ENCODE measurements at places on chromosomes 6 and 20.

GRCh38 chr6:35016502-35017321, 124.4 kb downstream of the TCP11 start:
- no peak for DNase-seq

DNA sequence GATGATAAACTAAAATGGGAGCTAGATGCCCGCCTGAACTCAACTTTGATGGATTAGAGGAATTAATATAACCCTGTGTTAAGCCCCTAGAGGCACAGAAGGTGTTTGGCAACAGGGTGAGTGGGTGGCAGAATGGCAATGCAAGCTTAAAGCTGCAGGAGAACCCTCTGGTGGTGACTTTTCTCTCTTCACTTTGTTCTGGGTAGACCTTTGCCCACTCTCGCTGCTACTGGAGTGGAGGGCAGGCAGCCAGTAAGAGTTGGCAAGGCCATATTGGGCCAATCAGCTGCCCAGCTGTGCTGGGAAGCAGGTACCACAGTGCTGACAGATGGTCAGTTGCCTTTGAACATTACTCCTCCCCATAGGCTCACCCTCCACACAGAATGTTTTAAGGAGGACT, 468.2 kb downstream of the MMUT start:
- no peak for DNase-seq

DNA sequence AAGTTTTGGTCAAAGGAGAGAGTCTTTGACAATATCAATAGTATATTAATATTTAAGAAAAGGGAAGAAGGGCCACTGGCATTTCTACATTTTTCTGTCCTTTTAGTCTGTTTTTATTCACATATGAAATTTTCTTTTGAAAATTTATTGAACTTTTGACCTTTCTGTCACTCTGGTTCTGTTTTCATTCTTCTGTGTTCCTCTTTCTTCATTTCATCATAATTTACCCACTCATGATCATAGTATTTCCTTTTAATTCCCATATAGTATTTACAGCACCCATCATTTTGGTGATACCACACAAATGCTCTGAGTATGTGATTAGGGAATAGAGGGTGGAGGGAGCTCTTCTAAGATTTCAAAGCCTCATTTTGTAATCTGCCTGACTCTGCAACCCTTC, 142.8 kb downstream of the GJA1 start:
- DNase-seq = no peak

- DNase-seq = peak; percentile 29
Measured at GRCh38 chr20:51800060-51800871, 2.1 kb downstream of the SALL4 start.

DNA sequence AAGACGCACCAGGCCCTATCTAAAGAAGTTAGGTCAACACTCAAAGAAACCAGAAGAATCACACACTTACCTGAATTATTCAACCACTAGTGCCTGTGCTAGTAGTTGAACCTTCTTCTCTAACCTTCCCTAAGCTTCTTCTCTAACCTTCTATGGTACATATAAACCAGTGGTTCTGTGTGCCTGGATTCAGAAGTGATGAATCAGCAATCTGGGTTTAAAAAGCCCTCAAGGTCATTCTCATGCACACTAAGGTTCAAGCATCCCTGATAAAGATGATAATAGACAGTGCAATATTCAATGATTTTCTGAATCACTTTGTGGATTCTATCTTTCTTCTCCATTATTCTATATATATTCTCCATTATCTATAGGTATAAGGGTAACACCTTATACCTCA, 271.4 kb upstream of the TBX18 start:
- DNase-seq = no peak

GRCh38 chr6:163151212-163151611, 263.3 kb upstream of the QKI start:
- DNase-seq = no peak

DNA sequence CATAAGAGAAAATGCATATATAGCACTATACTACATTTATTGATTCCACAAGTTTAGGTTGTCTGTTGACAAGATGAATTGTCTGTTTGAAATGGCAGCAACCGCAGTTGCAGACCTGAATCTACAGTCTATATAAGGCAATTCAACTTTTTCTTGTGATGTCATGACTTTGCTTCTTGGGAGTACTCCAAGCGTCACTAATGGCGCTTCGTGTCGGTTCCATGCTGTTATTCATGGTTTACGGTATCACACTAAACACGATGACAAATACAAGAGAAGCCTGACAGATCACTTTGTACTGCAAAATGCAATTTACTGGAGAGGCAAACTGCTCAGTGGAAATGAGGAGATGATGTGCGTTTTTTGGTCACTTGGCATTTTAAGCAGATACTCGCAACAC, 280.3 kb upstream of the TCF21 start:
- DNase-seq = no peak

- no peak for DNase-seq
Measured at GRCh38 chr6:84016029-84016428, 17.5 kb upstream of the MRAP2 start.

GRCh38 chr20:20729563-20729962, 17.1 kb upstream of the RALGAPA2 start:
- no peak for DNase-seq

DNA sequence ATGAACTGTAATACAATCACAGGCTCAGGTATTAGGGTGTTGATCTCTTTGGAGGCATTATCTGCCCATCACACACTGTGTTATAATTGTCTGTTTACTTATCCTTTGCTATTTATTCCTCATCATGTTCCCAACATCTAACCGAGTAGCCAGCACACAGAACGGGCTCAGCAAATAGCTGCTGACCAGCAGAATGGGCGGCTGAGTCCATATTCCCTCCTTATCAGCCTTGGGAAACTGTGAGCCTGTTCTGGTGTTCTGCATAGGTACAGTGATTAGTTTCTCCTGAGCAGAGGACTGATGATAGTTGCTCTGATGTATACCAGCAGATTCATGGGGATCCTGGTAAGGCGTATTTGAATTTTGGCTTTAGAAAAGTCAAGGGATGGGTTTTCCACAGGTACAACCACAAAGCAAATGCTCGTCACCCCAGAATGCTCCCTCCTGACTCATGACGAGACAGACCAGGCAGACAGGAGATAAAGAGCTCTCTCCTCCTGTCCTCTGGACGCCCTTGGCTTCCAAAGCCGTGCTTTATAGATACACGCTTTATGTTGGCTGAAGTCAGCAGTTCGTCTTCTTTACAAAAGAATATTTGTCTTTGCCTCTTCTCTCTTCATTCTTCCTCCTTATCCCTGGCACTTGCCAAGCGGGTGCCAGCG, 166.7 kb downstream of the TTLL2 start:
- DNase-seq = no peak

GRCh38 chr6:26022737-26023136, 60.1 kb downstream of the TRIM38 start:
- DNase-seq = no peak

- DNase-seq = no peak
Measured at GRCh38 chr6:68046756-68047155, 588.3 kb upstream of the ADGRB3 start.

DNA sequence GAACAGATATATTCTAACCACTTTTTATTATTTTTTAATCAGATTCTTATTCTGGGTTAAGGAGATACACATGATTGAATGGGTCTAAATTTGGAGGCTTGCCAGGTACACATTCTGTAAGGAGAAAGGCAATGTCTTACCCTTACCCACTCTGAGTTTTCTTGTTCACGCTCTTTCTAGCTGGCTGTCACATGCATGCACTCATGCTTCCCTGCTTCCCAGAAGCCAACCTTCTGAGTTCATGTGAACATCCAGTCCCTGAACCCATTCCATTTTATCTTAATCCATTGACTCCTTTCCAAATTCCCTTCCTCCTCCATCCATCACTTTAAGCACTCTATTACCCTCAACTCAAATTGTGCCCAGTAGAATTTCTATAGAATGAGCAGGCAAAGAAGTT, 17.5 kb upstream of the MOCS1 start:
- no peak for DNase-seq

DNA sequence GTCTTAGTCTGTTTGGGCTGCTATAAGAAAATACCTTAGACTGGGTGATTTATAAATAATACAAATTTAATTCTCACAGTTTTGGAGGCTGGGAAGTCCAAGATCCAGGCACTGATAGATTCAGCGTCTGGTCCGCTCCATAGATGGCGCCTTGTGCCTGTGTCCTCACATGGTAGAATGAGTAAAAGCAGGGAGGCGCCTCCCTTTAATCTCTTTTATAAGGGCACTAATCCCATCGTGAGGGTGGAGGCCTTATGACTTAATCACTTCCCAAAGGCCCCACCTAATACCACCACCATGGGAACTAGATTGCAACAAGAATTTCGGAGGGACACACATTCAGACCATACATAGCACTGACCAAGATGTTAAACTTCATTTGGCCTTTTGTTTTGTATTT, 91.2 kb upstream of the TMEM181 start:
- no peak for DNase-seq
